ENCODE measurements at places on chromosomes 2 and 18. TPM values are rescaled to one million over a fixed set of nuclear protein-coding genes. Genes with fewer than 3 reads are reported as not detected.

ICA1L gene
- 0.74 TPM for total RNA-seq

ELAC1 gene
- total RNA-seq: 8.3 TPM

MFSD6 gene
- total RNA-seq: 20.9 TPM

PNPT1 gene
- total RNA-seq: 62.2 TPM

GRCh38 chr2:11305338-11305737 is 39.1 kb downstream of the ROCK2 start:
- no peak for DNase-seq

GRCh38 chr18:23941791-23942190 is 72.8 kb upstream of the TTC39C start:
- no peak for DNase-seq

- DNase-seq: no peak
These were observed 49.8 kb upstream of the ERMN start for GRCh38 chr2:157375384-157375783.

- DNase-seq: no peak
These were observed 3.5 kb downstream of the CRIM1 start for GRCh38 chr2:36359067-36359466.

- no peak for DNase-seq
These were observed 11.2 kb downstream of the CASP10 start for GRCh38 chr2:201194097-201194496.

- no peak for DNase-seq
These were observed 161.1 kb downstream of the FAM210A start for GRCh38 chr18:13565228-13565627.

DNA sequence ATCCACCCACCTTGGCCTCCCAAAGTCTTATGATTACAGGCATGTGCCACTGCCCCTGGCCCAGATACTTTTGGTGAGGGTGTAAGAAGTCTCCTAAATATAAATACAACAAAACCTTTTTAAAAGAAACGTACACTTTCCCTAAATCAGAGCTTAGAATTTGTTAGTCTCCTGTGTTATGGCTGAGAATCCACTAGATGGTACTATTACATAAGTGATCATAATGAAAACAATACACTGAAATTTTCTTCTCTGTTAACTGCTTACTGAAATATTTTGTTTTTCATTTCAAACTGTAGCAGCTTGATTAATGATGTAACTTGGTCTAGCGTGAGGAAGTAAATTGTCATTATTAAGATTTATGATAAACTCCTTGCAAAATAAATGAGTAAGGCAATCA is 74.8 kb upstream of the FAM98A start:
- no peak for DNase-seq

- no peak for DNase-seq
These were observed 454.5 kb downstream of the BCL11A start for GRCh38 chr2:60098996-60099395.

- DNase-seq: no peak
These were observed 14.7 kb downstream of the FAM228A start for GRCh38 chr2:24189551-24189950.

- no peak for DNase-seq
These were observed 103.3 kb downstream of the ALK start for GRCh38 chr2:29817801-29818680.

GRCh38 chr18:13461469-13461868 is 242.9 kb downstream of the LDLRAD4 start:
- DNase-seq: no peak

- no peak for DNase-seq
These were observed 299.5 kb downstream of the CCDC102B start for GRCh38 chr18:69097349-69097748.

- DNase-seq: no peak
These were observed 56.8 kb downstream of the MRPL33 start for GRCh38 chr2:27828305-27828704.

GRCh38 chr2:213065583-213066442 is 85.6 kb downstream of the IKZF2 start:
- peak; percentile 2 for DNase-seq

All from Daoy (cell line).